ENCODE measurements at places on chromosomes 3 and 15. TPM values are rescaled to one million over a fixed set of nuclear protein-coding genes. Genes with fewer than 3 reads are reported as not detected.

The GLT8D1 gene
- 30.8 TPM for total RNA-seq

DNA sequence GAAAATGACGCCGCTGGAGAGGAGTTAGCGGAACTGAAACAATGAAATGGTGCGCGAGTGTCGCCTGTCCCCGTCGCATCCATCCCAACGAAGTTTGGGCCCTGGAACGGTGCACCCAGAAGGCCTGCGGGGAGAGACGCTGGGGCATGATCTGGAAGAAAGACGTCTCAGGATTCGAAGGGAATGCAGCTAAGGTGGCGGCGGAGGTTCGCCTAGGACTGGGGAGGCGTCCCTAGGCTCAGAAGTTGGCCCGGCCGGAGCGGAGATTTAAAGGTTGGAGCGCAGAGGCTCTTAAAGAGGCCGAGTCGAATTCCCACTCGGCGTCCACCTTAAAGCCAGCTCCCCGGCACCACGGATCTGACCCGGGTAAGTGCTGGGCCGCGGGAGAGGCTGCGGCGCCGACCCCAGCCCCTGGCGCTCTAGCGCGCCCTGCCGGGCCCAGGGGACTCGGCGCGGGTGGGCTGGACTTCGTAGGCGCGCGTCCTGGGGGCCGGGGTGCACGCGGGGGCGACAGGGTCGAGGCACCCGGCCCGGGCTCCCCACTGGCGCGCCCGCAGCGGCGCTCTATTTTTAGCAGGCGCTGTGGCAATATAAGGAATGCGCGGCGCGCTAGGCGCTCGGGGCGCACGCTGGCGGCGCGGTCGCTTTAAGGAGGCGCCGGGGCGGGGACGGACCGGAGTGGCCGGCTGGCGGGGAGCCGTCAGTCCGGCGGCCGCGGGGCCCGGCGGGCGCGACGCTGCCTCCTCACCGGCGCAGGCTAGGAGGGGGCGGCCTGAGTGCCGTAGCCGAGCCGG, at the start of gene MRAS:
TSS of gene MRAS (plus strand) at position 620 of the 794 bp plus-strand sequence. CDS start 24,305 bp downstream, outside the sequence.
- DNase-seq = peak; percentile 75

GRCh38 chr15:45587863-45588170, 638 bp downstream of the BLOC1S6 start:
- DNase-seq = no peak

GRCh38 chr3:127395663-127396355, 108.0 kb upstream of the PRR20G start:
- no peak for DNase-seq

DNA sequence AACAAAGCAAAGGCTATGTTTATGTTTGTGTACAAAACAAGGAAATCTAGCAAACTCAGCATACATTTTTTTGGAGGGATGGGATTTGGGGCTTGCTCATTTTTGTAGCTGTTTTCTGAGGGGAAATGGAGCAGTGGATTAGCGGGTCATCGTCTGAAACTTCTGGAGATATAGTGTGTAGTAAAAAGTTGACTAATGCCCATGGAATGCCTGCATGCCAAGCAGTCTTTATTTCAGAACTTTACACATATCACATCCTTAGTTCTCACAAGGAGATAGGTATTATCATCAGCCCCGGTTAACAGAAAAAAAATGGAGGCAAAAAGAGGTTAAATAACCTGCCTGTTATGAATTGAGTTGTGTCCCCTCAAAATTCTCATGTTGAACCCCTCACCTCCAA, 47.1 kb downstream of the ATP13A4 start:
- no peak for DNase-seq

DNA sequence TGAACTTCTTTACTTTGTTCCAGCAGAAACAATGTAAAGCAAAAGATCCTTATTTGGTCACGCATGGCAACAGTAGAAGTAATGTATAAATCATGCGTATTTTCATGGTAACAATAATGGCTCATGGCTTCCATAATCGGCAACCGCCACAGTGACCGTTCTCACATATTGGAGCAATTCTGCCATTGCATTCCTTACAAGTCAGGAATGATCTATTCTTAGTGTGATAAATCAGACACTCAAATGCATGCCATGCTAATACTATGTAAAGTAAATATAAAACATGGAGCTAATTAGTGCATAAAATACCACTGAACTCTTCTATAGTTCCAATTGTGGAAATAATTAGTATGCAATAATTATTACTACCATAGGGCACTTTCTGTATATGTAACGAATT, 13.5 kb upstream of the CERS3 start:
- DNase-seq = no peak

DNA sequence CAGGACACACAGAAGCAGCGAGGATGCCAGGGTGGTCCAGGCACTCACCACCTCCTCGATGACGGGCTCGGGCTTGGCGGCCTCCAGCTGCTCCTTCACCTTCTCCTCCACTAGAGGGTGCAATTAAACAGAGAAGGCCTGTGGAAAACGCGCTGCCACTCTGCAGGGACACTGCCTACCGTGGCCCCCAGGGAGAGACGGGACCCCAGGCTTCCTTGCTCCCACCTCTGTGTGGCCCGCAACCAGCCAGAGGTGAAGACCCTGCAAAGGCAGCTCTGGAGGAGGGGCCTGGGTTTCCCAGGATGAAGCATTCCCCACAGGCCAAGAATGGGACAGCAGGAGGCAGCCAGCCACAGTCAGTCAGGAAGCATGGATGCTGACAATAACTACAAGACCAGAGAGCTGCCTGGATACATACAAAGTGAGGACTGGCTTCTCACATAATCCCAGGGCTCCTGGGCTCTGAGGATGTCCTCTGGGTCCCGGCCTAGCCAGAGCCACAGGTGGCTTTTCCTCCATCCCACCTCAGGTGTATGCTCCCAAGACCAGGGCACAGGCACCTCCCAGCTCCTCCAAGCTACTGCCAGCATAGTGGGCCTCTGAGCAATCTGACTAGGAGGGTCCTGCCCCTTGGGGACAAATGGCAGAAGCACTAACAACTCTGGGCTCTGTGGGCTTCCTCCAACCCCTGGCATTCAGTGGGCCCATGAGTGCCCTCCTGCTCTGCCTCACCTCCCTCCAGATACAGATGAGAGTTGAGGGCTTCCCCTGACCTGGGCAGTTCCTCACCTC, 46.2 kb downstream of the PTH1R start:
- no peak for DNase-seq

- no peak for DNase-seq
Observed at GRCh38 chr3:186070550-186070949, 38.3 kb downstream of the ETV5 start.

DNA sequence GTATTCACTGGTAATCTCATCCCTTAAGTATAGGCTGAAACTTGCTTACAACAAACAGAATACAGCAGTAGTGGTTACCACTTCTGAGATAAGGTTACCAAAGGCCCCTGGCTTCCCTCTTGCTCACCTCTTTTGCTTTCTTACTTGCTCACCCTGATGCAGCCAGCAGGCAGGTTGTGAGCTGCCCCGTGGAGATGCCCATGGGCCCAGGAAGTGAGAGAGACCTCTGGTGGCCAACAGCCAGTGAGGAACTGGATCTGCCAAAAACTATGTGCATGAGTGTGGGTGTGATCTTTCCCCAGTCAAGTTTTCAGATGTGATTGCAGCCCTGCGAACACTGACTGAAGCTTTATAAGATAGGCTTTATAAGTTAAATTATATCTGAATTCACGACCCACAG, 48.7 kb downstream of the NMNAT3 start:
- no peak for DNase-seq

DNA sequence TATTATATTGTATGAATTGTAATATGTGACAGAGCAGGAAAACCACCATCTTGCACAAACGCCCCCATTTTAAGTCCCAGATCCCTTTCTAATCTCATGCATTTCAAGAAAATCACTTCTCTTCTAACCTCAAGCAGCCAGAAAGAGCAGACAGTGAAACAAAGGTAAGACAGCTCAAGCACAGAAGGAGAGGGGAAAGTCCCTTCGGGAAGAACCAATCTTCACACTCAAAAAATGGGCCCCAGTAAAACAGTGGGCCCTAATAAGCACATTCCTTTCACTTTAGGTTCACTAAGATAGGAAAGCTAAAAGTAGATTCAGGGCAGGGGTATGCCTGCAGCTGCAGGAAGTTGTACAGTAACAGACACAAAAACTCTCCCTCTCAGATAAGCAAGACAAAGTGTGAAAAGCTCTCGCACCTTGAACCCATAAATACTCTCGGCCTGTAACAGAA, 1268.7 kb downstream of the SI start:
- DNase-seq = no peak
